Frontal cortex (tissue), 4 donors: ENCODE measurements at places on chromosomes 3 and 15. TPM values are rescaled to one million over a fixed set of nuclear protein-coding genes. Genes with fewer than 3 reads are reported as not detected.

ANKDD1A gene
- total RNA-seq, result 13.9 TPM

PLA2G4B gene
- total RNA-seq, result 2.4 TPM

SMCO1 gene
- not detected for total RNA-seq

DNA sequence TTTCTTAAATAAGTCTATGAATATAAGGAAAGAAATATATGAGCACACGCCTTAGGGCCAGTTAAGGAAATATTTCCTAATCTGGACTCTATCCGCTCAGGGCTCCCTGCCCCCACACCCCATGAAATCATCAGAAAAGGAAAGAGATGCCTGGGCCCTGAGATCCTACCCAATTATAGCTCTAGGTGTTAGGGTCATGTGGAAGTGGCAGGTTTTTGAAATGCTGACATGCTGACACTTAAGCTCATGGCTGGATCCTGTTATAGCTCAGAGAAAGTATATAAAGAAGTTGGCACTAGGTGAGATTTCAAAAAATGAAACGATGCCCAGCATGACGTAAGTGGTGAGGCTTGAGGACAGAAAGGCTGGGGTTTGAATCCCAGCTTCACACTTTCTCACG is 43.5 kb upstream of the AKAP13 start:
- no peak for DNase-seq

- no peak for DNase-seq
These were observed 55.6 kb downstream of the CGGBP1 start for GRCh38 chr3:88003115-88003755.

GRCh38 chr15:86300390-86301125 is 220.9 kb downstream of the AGBL1 start:
- no peak for DNase-seq
